ENCODE measurements at places on chromosomes 5 and 9.

- no peak for DNase-seq
These were observed 7.0 kb downstream of the HSPA9 start for GRCh38 chr5:138568061-138568824.

DNA sequence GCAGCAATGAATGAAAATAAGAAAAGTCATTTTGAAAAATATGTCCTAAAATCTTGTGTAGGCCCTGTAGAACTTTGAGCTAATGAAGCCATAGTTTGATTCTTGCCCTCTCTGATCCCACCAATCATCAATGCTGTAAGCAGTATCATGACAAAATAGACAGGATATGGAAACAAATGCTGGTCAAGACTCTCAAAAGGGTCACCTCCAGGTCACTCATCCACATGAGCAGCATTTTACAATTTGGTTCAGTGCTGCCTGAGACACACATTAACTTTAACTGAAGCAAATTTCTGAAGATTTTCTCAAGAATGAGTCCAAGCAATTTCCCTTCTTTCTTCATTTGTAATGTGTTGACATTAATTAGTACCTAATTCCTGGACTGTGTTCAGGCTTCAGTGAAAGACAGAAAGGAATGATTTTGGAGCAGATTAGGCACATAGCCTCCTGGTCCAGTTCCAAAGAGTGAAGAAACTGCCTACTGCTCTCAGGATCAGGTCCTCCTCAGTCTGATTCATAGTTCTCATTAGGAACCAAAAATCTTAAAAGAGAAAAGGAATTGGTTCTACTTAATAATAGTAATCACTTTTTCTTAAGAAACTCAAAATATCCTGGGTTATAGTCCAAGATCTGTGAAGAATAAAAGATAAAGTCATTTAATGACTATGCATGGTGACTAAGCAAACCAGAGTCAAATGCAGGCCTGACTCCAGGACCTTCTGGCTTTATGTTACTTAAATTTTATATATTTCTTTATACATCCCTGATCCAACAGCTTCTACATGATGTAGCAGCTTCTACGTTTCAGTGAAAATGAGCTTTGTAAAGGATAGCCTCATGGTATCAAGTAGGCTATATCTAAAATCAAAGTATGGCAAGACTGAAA lies 192.1 kb upstream of the RGMB start:
- no peak for DNase-seq

GRCh38 chr9:114732823-114733222 lies 50.8 kb upstream of the TEX48 start:
- no peak for DNase-seq

- DNase-seq: no peak
These were observed 397.1 kb downstream of the MAN2A1 start for GRCh38 chr5:110086658-110087388.

- DNase-seq: no peak
These were observed at the start of gene PLCXD3 for GRCh38 chr5:41510176-41510831. Gene PLCXD3 (minus strand): TSS chr5:41510601. CDS start chr5:41510526, 75 bp downstream.

GRCh38 chr9:126636983-126637798 lies 23.5 kb downstream of the LMX1B start:
- DNase-seq: no peak

DNA sequence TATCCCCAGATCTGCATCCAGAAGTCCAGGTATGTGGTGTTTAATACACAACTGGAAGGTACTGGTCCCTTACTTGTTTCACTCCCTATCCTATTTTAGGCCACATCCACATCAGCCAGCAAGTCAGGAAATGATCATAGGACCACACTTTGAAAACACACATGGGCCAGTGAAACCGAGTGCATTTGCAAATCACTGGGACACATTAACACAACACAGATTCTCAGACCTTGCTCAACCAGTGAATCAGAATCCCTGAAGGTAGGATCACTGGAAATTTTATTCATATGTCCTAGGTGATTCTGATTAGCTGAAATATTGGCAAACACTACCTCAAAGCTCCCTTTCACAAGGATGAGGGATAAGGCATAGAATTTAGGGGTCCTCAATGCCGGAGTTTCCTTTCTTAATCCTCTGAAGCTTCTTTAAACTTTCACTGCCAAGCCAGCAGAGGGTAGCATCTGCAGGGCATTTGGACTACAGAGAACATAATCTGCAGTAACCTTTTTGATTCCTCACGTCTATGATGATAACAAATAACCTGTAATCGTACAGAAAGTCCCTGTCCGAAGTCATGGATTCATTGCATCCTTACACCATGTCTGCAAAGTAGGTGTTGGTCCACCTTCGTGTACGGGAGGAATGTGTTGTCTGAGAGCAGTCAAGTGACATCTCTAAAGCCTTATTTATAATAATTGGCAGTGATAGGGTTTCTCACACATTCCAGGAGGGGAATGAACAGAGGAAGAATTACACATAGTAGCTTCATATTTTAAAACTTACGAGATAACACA lies 11.0 kb upstream of the ABLIM3 start:
- DNase-seq: no peak

DNA sequence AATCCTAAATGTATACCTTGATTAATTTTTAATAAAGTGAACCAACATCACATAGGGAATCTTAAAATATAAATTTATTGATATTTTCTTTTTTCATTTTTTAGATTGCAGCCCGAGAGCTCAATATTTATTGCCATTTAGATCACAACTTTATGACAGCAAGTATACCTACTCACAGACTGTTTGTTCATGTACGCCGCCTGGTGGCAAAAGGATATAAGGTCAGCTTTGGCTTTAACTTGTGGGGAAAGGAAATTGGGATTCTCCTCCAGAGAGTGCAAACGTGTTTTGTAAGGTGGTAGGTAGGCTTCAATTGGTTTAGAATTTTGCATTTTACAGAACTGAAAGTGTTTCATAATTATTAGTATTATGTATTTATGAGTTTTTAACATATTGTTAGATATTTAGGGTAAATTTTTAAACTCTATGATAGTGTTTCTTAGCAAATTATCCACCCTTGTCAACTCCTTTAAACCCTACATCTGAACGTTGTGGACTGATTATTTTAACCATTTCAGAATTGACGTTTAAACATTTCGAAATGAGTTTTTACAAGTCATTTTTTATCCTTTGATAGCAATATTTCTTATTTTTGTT lies 17.5 kb upstream of the DHFR start:
- peak; percentile 69 for DNase-seq

GRCh38 chr9:113721856-113722255 lies 154.3 kb upstream of the ZNF618 start:
- no peak for DNase-seq

DNA sequence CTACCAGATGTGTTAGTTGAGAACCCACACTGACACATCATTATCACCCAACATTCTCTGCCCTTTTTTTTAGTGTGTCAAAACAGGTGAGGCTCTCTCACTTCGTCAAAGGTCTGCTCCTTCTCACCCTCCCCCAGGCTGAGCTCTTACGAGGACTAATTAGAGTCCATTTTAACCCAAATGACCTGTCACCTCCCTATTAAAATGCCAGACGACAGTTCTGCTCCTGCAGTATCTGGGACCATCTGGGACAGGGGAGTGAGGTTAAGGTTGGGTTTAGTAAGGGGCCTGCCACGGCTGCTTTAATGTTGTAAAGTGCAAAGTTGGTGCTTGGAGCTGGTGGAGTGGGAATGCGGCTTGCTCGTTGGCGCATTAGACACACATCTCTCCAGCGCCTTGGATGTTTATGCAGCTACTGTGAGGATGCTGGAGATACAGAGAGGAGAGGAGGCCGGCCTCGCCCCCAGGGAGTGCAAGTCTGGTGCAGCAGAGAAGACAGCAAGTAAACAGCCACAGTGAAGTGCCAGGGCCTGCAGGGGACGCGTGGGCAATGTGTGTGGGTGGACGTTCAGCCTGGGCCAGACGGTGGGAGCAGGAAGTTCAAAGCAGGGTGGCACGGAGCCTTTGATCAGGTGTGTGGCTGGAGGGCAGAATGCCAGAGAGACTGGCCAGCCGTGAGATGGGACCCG lies 96.2 kb downstream of the C9orf50 start:
- DNase-seq: no peak

DNA sequence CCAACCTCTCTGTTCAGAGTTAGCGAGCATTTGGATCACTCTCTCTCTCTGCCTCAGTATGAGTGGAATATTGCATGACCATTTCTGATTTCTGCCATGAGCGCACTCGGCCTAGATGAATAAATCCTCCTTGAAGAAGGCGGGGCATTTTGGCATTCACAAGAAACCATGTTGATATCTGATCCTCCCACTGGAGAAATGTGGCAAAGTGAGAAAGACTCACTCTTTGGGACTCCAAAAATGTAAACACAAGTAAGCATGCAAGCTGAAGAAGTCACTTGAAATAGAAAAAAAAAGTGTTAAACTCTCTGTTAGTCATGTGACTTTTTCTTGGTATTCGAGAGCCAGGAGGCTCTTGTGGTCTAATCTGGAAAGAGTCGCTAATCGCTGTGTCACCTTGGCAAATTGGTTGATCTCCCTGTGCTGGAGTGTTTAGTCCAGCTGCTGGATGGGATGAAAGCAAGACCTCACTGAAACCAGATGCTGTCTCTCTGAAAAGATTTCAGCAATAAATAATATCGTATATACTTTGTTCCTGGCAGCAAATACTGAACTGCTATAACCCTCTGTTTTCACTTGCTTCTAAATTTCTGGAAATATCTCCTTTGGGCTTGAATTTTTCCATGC lies 95.5 kb downstream of the GHR start:
- no peak for DNase-seq

- DNase-seq: no peak
These were observed 11.7 kb downstream of the CDC14B start for GRCh38 chr9:96607971-96608370.

All from hippocampal formation (tissue), 2 donors.